ENCODE measurements at places on chromosomes 3 and 15.

- DNase-seq = no peak
These were observed 665.4 kb upstream of the CBLB start for GRCh38 chr3:106534206-106534605.

- no peak for DNase-seq
These were observed 16.1 kb downstream of the RYR3 start for GRCh38 chr15:33326908-33327307.

DNA sequence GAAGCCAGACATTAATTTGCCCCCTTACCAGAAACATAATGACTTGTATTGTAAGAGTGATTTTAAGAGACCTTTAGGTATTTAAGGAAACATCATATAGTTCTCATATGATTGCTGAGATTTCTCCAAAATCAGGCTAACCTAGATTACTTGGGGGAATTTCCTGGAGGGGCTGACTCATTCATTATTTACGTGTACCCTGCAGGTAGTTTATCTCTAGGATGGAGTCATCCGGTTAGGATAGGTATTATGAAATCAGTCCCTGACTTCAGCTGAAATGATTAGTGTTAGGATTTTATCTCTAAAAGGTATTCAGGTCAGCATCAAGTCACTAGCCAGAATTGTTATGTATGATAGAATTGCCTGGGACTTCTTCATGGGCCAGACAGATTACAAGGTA is 97.5 kb downstream of the TCF12 start:
- DNase-seq = no peak

DNA sequence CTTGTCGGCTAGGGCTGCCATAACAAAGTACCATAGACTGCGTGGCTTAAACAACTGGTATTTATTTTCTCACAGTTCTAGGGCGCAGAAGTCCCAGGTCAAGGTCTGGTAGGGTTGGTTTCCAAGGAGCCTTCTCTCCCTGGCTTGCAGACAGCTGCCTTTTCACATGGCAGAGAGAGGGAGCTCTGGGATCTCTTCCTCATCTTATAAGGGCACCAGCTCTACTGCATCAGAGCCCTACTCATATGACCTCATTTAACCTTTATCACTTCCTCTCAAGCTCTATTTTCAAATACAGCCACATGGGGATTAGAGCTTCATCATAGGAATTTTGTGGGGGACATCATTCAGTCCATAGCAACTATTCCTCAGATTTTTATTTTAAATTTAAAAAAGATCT is 17.6 kb upstream of the PAQR9 start:
- DNase-seq = no peak

DNA sequence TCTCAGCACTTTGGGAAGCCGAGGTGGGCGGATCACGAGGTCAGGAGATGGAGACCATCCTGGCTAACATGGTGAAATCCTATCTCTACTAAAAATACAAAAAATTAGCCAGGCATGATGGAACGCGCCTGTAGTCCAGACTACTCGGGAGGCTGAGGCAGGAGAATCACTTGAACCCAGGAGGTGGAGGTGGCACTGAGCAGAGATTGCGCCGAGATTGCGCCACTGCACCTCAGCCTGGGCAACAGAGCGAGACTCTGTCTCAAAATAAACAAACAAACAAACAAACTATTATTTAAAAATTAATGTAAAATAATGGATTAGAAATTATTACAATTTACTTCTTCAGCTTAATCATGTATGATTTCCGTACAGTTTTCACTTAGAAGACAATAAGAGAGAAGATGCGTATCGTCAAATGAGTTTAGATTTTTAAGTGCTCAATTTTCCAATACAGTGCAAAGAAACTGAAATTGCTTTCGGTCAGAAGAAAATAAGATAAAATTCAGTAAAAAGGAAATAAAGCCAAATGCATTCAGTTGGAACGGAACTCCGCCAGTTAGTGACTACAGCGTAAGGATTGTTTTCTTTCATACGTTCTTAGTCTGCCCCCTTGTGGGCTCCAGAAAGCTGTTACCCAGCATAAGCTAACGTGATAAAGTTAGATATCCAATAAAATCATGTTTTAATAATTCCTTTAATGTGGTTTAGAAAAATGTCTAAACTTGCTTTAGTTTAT is 24.8 kb downstream of the AADAC start:
- peak; percentile 57 for DNase-seq

- no peak for DNase-seq
These were observed 20.4 kb downstream of the PLD1 start for GRCh38 chr3:171789759-171790505.

- no peak for DNase-seq
These were observed 2.0 kb downstream of the PRSS50 start for GRCh38 chr3:46715507-46716175.

DNA sequence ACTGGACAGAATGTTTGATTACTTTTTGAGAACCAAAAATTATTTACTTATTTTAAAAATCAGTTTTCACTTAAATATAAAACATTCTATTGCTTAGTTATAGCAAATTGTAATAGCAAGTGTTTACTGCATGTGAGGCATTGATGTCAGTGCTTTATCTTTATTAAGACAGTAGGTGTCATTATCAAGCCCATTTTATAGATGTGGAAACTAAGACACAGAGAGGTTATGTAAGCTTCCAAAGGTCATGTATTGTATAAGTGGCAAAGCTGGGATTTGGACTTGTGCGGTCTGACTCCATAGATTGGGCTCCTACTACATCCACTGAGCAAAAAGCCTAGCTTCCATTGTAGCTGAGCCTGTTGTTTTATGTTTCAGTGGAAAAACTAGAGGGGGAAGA is 17.6 kb downstream of the ZNF589 start:
- no peak for DNase-seq

- no peak for DNase-seq
These were observed 66.3 kb downstream of the CRYGS start for GRCh38 chr3:186477876-186478275.

DNA sequence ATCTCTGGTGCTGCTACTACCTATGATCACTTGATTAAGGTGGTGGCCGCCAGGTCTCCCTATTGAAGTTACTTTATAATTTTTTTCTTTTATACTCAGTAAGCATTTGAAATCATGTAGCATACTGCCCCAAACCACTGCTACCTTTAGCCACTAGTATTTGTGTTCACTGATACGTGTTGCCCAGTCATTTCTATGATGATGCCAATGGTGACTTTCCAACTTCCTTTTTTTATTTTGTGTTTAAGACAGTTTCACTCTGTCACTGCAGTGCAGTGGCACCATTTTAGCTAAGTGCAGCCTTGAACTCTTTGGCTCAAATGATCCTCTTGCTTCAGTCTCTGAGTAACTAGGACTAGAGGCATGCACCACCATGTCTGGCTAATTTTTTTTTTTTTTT is 598.2 kb downstream of the NAALADL2 start:
- DNase-seq = no peak

GRCh38 chr15:49895347-49896223 is 223.4 kb downstream of the ATP8B4 start:
- DNase-seq = no peak

DNA sequence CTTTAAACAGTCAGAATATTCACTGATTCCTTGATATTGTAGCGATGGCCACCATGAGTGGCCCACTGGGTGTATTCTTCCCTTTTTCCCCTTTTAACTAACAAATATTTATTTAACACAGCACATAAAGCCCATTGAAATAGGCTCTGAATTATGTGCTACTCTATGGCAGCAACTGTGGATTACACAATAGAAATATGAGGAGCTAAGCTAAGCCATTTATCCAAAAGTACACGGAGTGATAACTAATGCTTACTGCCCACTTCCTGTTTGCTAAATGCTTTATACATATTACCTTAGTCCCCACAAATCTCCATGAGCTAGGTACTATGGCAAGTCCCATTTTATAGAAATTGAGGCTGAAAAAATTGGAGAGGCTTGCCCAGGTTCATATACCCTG is 17.9 kb downstream of the ILDR1 start:
- DNase-seq = no peak

DNA sequence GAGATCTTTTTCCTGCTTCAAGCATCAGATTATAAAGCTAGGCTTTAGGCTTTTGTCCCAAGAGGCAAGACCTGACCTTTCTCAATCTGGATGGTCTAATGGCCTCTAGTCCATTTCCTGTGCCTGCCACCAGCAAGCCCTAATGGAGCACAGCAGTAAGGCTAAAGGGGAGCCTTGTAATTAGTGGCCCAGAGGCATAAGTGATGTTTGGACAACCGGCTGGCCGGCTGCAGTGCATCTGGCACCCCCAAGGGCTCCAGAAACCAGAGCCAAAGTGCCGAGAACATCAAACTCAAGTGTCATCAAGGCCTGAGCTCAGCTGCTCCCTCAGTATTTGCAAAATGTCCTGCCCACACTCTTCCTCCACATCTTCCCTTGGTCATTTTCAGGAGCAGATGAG is 31.9 kb upstream of the RTP4 start:
- DNase-seq = no peak

DNA sequence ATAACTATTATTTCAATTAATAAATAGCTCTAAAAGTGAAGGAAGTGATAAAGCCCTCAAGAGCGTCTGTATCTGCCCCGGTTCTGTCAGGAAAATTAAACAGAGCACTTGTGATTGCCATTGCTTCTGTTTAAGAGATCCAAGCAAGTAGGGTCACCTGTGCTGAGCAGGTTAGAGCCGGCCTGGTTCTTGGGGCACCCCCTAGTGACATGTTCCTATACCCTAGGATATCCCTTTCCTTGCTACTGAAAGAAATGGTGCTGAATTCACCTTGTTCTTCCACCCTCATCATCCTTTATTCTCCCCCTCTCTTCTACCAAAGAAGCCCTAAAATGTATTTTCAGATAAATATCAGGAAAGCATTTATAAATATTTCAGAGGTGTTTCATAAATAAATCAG is 323.5 kb downstream of the RORA start:
- no peak for DNase-seq

GRCh38 chr3:149271669-149272068 is 50.0 kb upstream of the CP start:
- no peak for DNase-seq

DNA sequence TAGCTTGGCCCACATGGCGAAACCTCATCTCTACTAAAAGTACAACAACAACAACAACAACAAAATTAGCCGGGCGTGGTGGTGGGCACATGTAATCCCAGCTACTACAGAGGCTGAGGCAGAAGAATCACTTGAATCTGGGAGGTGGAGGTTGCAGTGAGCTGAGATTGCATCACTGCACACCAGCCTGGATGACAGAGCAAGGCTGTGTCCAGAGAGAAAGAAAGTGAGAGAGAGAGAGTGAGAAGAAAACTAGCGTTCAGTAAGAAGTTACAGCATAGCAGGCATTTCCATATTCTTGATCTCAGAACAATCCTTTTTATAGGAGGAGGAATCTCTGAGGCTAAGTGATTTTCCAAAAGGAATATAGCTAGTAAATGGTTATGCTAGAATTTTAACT is 1076.1 kb downstream of the AGBL1 start:
- DNase-seq = no peak

DNA sequence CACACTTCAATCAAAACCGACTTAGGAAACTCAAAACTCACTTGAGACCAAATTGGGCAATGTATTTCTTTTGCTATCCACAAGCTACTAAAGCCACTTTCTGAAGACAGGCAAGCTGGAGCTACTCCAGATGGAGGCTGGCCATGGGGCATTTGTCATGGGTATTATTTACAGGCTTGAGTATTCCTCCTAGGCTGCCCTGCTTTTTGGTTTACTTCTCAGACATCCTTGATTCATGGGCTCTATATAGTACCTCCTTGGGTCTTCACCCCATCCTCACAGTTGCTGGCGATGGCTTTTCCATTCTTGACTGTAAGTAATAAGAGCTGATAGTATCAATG is 18.6 kb upstream of the SYNM start:
- DNase-seq = no peak

DNA sequence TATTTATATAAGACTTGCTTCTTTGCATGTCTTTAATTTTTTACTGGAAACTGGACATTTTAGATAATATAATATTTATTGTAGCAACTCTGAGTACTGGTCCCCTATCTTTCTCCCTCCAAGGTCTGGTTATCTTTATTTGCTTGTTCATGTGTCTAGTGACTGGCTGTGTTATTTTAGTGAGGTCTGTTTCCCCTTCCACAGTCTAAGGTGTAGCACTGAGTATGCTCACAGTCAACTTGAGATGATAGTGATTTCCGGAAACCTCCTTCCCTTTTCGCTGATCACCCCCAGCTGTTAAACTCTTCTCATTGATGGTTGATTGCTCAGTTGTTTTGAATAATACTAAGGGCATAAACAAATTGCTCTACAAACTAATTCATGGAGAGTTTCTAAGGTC is 37.0 kb downstream of the PCNP start:
- no peak for DNase-seq

GRCh38 chr3:88986834-88987233 is 120.6 kb upstream of the EPHA3 start:
- no peak for DNase-seq

DNA sequence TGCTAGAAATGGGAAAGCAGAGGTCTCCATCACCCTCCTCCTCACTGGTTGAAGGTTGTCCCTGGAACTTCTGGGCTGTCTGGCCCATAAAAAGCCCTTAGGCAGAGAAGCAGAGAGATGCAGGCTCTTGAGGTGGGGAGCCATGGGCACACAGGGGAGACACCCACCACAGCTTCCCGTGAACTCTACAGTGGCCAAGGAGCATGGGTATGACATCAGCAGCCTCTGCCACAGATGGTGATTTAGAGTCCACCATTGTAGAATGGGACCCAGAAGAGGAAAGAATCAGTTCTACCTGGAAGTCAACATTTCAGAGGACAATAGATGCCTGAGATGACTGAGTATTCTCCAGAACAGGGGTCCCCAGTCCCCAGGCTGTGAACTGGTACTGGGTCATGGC is 105.6 kb upstream of the LRRN1 start:
- no peak for DNase-seq

DNA sequence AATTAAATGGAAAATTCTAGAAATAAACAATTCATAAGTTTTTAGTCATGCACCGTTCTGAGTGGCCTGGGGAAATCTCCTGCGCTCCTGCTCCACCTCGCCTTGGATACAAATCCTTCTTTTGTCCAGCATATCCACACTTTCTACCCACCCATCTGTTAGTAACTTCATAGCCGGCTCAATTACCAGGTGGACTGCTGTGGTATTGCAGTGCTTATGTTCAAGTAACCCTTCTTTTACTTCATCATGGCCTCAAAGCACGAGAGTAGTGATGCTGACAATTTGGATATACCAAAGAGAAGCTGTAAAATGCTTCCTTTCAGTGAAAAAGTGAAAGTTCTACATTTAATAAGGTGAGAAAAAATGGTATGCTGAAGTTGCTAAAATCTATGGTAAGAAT is 142.3 kb upstream of the CHL1 start:
- DNase-seq = no peak

DNA sequence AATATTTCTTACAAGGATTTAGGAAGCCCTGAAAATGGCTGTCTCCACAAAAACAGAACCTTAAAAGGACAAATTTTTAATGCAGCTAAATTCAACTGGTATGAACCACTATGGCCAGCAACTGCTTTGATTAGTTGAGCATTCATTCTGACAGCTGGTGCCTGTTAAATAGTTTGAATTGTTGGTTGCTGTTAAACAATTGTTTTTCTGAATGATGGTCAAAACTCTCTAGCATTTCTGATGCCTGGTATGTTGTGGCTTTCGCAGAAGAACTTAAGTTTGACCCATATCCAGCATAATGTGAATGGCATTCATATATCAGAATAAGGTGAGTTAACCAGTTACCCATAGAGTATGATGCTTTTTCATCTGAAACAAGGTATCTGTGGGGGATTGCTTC is 138.4 kb downstream of the MEIS2 start:
- no peak for DNase-seq

- DNase-seq = peak; percentile 10
These were observed 106.7 kb downstream of the GHSR start for GRCh38 chr3:172341482-172342059.

- DNase-seq = no peak
These were observed 17.2 kb upstream of the ADIPOQ start for GRCh38 chr3:186825294-186825821.

- DNase-seq = no peak
These were observed 243.8 kb upstream of the TOPAZ1 start for GRCh38 chr3:43997788-43998369.
